ENCODE measurements at places on chromosomes 6 and 20. TPM values are rescaled to one million over a fixed set of nuclear protein-coding genes. Genes with fewer than 3 reads are reported as not detected.

The BMP6 gene
- 234 TPM for total RNA-seq

The RHAG gene
- not detected for total RNA-seq

The DOK5 gene
- total RNA-seq = 0.34 TPM

The NDUFAF5 gene
- 17.7 TPM for total RNA-seq

The ZDHHC14 gene
- 24.1 TPM for total RNA-seq

The TFEB gene
- 5.7 TPM for total RNA-seq

The NKAIN2 gene
- not detected for total RNA-seq

The BTNL2 gene
- total RNA-seq = not detected

The NRSN1 gene
- not detected for total RNA-seq

The POU3F2 gene
- not detected for total RNA-seq

The NQO2 gene
- 24.1 TPM for total RNA-seq

The CTAGE9 gene
- total RNA-seq = not detected

The SERPINB1 gene
- 32.2 TPM for total RNA-seq

The ADA gene
- 15.3 TPM for total RNA-seq

The C6orf163 gene
- total RNA-seq = 1.0 TPM
